Activated CD4-positive, CD25-positive, alpha-beta regulatory T cell treated with anti-CD3 and anti-CD28 coated beads, Interleukin-2, amount 50 U/mL, for 24 hours (primary cell): ENCODE measurements at places on chromosomes 3 and 15.

GRCh38 chr3:43180694-43181093, 74.8 kb upstream of the POMGNT2 start:
- ATAC-seq = peak; percentile 15

DNA sequence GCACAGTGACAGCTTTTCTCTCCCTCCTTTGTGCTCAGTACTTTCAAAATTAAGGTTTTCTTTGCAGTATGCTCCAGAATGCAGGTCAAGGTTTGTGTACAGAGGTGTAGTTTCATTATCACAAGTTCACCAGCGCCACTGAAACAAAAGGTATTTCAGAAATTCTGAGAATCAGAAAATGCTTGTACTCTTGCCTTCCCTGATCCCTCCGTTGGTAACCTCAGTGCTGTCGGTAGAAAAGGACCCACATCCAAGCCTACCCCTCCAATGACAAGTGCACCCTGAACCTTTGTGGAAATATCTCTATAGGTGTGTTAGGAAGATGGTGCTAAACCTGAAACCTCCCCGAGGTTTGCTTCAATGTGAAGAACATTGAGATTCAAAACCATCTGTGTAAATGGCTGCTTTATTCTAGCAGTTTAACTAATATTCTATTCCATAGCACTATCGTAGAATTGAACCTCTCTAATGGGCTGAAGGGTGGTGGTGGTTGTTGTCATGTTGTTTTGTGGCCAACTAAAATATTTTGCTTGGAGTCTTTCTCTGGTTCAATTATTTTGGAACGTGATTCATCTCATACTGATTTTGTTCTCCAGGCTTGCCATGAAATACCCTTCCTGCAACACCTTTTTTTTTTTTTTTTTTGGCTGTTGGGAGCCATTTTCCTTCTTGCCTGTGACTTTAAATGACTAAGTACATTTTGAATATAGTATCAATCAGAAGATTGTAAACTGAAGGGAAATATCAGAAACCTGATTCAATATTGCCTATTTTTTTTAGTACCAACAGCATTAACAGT, 20.7 kb downstream of the ZBTB38 start:
- peak; percentile 60 for ATAC-seq

DNA sequence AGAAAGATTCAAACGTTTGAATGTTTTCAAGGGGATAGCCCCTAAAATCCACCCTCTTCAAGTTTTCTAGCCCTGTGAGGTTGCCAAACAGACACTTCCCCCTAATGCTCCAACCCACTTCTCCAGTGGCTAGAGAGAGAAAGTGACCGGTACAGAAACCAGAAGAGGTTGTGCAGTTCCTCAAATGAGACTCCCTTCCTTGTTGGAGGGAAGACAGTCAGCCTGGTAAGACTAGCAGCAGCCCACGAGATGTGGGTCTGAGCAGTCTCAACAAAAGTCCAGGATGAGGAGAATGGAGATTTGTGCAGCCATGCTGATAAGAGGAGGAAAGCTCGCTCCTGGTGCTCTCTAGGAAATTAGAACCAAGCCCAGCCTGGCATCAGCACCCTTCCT, 222.8 kb upstream of the TPRG1 start:
- no peak for ATAC-seq

GRCh38 chr3:73734211-73735089, 109.7 kb upstream of the PDZRN3 start:
- no peak for ATAC-seq

- no peak for ATAC-seq
Measured at GRCh38 chr3:156547637-156548036, 7.3 kb downstream of the SSR3 start.

- no peak for ATAC-seq
Measured at GRCh38 chr3:129001101-129001805, at the start of gene EFCC1. TSS of gene EFCC1 (plus strand) at chr3:129001304. CDS start at chr3:129001629, 325 bp downstream.

DNA sequence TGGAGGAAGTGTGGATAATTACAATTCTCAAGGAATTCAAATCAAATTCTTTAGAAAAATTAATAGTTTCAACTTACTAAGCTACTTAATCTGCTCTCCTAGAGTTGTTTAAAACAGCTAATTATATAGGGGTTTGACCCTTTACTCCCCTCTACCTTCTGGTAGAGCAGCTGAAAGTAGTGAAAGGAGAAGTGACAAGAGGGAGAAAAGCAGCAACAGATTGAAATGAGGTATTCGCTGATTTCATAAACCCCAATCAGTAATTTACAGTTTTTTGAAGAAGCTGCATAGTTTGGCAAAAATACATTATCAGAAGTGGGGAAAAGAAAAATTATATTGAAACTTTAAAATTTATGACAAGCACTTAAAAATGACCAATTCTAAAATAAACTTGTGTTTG, 52.8 kb downstream of the ZMAT3 start:
- ATAC-seq = no peak

GRCh38 chr3:195566797-195567196, 16.9 kb downstream of the APOD start:
- ATAC-seq = no peak

DNA sequence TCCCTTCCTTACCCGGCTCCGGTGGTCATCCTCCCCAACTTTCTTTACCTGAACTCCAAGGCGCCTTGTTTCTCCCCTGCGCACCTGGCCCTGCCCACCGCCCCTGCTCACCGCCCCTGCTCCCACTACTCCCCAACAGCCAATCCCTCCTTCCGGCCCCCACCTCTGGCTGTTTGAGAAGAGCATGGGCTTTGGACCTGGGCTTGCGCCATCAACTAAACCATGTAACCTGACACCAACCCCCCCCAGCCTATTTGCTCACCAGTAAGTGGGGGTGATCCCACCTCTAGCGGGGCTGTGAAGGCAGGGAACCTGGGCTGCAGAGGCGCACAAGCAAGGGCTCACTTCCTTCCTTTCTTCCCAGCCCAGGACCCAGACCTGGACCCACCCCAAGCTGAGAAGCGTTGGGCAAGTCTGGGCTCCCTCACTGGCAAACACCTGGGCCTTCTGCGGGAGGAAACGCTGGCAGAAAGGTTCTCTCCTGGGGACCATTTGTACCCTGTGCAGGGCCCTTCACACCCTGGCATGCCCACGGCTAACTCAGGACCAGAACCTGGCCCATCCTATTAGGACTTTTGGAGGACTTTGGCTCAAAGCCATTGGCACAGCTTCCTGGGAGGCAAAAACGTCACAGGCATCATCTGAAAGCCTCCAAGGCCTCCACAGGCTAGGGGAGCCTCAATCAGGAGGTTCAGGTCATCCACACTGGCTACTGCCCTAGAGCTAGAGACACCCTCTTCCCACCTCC, at the start of gene PLXNB1:
PLXNB1 (minus strand) TSS at position 127 of the 748 bp plus-strand sequence. CDS start 5,475 bp downstream, outside the sequence.
- ATAC-seq = no peak

DNA sequence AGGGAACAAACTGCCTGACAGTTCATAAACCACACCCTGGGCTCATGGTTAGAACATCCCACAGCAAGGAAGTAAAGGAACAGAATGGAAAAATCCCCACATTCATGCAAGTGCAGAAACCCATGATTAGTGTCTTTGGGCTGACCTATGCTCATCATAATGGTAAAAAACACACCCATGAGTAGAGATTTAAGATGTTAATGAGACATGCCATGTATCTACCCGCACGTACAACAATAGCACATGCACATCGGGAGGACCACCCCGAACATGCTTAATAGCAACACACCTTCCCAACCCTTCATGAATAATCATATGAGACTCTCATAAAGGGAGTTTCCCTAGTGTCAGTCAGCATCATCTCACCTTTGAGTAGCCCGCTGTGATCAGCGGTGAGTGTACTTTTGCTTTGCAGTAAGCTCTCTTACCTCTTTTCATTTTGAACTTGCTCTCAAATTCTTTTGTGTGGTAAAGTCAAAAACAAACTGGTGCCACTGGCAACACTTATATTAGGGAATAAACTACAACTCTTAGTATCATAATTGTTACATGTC, 23.2 kb downstream of the ZBED2 start:
- peak; percentile 99 for ATAC-seq

GRCh38 chr3:130800829-130801228, 54.2 kb upstream of the PIK3R4 start:
- ATAC-seq = no peak

GRCh38 chr3:22960105-22960984, 242.8 kb upstream of the UBE2E2 start:
- ATAC-seq = no peak

GRCh38 chr3:195774917-195775316, 36.8 kb downstream of the MUC4 start:
- ATAC-seq = no peak

DNA sequence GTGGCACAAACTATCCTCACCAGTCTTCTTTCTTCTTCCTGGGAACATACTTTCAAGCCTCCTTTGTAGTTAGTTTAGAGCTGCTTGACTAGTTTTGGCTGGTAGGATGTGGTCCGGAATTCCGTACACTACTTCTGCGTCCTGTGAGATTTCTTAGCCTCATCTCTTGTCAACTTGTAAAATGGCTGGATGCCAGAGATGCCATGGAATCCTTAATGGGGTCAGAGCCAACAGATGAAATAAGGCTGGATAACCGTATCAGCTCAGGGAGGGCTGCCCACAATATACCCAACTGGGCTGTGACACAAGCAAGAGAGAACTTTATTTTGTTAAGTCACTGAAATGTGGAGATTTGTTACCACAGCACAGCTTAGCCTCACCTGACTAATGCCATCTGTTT, 466.9 kb upstream of the MDFIC2 start:
- ATAC-seq = no peak

DNA sequence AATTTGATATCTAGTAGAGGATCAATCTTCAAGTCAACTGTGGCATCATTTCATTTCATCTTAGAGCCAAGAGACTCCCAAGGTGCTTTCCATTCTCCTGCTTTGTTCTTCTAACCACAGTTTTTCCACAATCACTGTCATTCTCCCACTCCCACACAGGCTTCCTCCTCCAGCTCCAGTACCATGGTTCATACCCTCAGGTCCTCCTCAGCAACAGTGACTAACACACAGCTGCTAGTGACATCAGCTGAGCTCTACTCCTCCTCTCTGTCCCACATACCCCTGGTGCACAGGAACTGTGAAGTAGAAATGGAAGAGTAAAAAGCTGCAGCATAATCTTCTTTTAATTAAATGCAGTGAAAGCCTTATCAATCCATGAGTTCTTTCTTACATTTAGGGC, 200.2 kb upstream of the DPH6 start:
- no peak for ATAC-seq

- no peak for ATAC-seq
Measured at GRCh38 chr3:13379201-13379830, 40.8 kb downstream of the NUP210 start.

GRCh38 chr15:29826908-29827820, 4.9 kb upstream of the TJP1 start:
- no peak for ATAC-seq

DNA sequence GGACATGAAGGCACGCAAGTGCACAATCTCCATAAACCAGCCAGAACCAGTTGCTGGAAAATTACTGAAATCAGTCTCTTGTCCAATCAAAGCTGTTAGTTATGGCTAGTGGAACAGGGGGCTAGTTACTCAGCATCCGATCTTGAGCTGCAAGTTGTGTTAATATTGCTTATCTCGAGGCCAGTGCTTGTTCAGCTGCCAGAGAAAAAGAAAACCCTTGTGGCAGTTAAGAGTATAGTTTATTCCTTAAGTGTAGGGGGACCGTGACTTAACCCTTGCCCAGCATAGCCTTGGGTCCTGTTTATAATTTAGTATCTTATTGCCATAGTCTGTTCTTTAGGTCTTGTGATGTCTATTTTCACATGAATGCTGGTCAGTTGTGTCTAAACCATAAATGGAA, 268.5 kb downstream of the CD47 start:
- no peak for ATAC-seq

DNA sequence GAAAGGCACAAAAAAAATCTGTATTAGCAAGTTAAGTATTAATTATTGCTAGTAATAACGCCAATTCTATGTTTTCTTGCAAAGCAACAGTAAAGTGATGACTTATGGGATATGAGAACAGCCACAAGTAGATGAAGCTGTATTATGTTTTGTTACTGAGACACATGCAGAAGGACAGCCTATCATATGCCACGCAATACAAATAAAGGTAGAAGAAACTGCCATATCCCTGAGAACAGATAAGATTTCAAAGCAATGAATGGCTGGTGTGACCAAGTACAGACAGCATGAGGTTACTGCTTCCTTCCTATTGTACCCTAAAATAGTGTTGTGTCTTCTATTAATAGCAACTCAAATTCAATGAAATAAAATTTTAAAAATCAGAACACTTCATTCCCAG, 26.7 kb downstream of the STAG1 start:
- ATAC-seq = no peak

DNA sequence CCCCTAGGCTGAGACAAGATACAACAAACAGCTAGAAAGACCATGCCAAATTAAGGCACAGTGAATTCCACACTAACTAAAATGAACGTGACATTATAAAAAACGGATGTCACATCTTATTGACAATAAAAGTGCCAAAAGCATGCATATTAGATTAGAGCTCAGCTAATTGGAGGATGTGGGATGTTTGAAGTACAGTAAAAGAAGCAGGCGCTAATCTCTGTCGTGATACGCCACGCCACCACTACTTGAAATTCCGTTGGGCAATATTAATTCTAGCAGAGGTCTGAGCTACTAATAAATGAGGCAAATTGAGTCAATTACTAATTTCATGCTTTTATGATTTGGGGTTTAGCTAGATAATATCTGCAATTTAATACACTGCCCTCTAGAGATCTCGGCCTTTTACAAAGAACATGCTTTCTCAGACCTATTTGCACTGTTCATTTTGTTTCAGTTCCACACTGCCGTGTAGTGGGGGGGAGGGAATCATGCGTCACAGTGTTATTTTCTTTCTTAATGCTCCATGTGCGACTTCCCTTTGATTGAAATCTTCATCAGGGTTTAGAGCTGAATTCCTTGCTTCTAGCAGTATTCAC, 52.9 kb upstream of the ROBO2 start:
- no peak for ATAC-seq

GRCh38 chr3:187922704-187923416, 177.6 kb upstream of the BCL6 start:
- peak; percentile 78 for ATAC-seq

GRCh38 chr3:70889162-70890019, 577.0 kb upstream of the MDFIC2 start:
- no peak for ATAC-seq

- ATAC-seq = no peak
Measured at GRCh38 chr3:16084887-16085286, 89.6 kb upstream of the GALNT15 start.

DNA sequence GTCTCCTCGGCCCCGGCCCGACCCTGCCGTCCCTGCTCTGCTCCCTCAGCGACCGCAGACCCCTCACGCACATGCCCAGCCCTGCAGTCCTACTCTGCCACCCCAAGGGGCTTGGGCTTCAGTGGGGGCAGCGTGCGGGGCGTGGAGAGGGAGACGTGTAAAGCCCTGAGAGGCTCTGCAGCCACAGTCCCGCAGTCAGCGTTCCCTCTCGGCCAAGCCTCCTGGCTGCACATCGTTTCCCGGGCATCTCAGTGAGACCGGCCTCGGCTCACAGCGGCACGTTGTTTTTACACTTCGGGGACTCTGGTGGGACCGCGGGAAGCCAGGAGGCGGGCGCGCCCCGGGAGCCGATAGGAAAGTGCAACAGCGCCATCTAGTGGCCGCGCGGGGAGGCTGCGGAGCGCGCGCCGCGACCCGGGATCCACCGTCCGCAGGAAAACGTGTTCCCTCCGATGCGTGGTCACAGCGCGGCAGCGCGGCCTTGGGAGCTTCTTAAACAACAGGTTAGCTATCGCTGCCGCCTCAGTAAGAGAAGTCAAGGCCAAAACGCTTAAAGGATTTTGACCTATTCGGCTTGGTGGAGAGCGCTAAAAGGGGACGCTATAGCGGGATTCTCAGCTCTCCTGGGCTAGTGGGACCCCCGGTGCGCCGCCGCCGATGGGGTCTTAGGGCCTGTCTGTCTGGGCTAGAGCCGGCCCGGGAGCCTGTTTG, 226.8 kb upstream of the IGF1R start:
- ATAC-seq = no peak
